Airway epithelial cell (primary cell): ENCODE measurements at places on chromosomes 12 and 14. TPM values are rescaled to one million over a fixed set of nuclear protein-coding genes. Genes with fewer than 3 reads are reported as not detected.

Gene SSTR1
- not detected in 2 replicates for total RNA-seq

Gene HNF1A
- not detected in 2 replicates for total RNA-seq

Gene P2RX7
- 0.05 and 0.56 TPM in 2 replicates for total RNA-seq

Gene MYL6B
- total RNA-seq, result 56.0 and 95.3 TPM in 2 replicates

Gene LRP1-AS
- not detected in 2 replicates for total RNA-seq

Gene ADGRD1
- not detected in 2 replicates for total RNA-seq

Gene LRP6
- total RNA-seq, result 6.2 and 16.4 TPM in 2 replicates

Gene HOXC10
- total RNA-seq, result not detected in 2 replicates

Gene HOXC6
- total RNA-seq, result not detected in 2 replicates

Gene DGLUCY
- 11.5 and 15.9 TPM in 2 replicates for total RNA-seq

Gene SERPINA1
- 1.3 and 3.1 TPM in 2 replicates for total RNA-seq

Gene CCDC175
- not detected in 2 replicates for total RNA-seq

Gene SERPINA9
- total RNA-seq, result not detected in 2 replicates

Gene MAP1LC3B2
- total RNA-seq, result 0.28 TPM in 1 of 2 replicates, not detected in the other

Gene HCAR2
- 3.9 and 5.1 TPM in 2 replicates for total RNA-seq

Gene GNB3
- total RNA-seq, result 0.28 and 0.92 TPM in 2 replicates

Gene PTGER2
- total RNA-seq, result 0.78 and 1.2 TPM in 2 replicates

Gene PTPN21
- 3.9 and 4.9 TPM in 2 replicates for total RNA-seq

Gene KITLG
- 9.0 and 11.8 TPM in 2 replicates for total RNA-seq

Gene PLA2G1B
- total RNA-seq, result not detected in 2 replicates

Gene PARP11
- 2.1 and 3.4 TPM in 2 replicates for total RNA-seq

Gene LPAR5
- total RNA-seq, result 16.6 TPM in 2 replicates

Gene TAS2R42
- not detected in 2 replicates for total RNA-seq

Gene KRT3
- not detected in 2 replicates for total RNA-seq

Gene CNTN1
- total RNA-seq, result 33.2 and 56.1 TPM in 2 replicates

Gene MYG1
- total RNA-seq, result 45.6 and 46.0 TPM in 2 replicates

Gene UNG
- total RNA-seq, result 51.4 and 96.9 TPM in 2 replicates

Gene KRT8
- 425 and 493 TPM in 2 replicates for total RNA-seq

Gene IGF1
- total RNA-seq, result not detected in 2 replicates

Gene SOX5
- 0.14 and 0.42 TPM in 2 replicates for total RNA-seq

Gene CKB
- total RNA-seq, result 220 and 267 TPM in 2 replicates

Gene DCAF4
- 9.9 and 13.5 TPM in 2 replicates for total RNA-seq

Gene RDH16
- 0.28 and 0.49 TPM in 2 replicates for total RNA-seq

Gene CPNE6
- total RNA-seq, result not detected in 2 replicates

Gene C14orf39
- 0.71 and 1.3 TPM in 2 replicates for total RNA-seq

Gene TAS2R30
- total RNA-seq, result 0.56 TPM in 1 of 2 replicates, not detected in the other

Gene RAD9B
- total RNA-seq, result 0.49 TPM in 1 of 2 replicates, not detected in the other

Gene FGF23
- total RNA-seq, result not detected in 2 replicates

Gene TCTN1
- 13.5 and 17.8 TPM in 2 replicates for total RNA-seq

Gene CLEC2A
- not detected in 2 replicates for total RNA-seq

Gene NKX2-1
- 9.1 and 10.6 TPM in 2 replicates for total RNA-seq

Gene SLC35E3
- total RNA-seq, result 1.8 and 5.0 TPM in 2 replicates

Gene TAS2R31
- total RNA-seq, result 0.99 TPM in 1 of 2 replicates, not detected in the other

Gene DDX54
- total RNA-seq, result 73.8 and 100 TPM in 2 replicates

Gene PCED1B
- total RNA-seq, result 1.5 and 5.9 TPM in 2 replicates

Gene CBLN3
- 0.56 and 1.1 TPM in 2 replicates for total RNA-seq

Gene RIMKLB
- 22.3 and 24.7 TPM in 2 replicates for total RNA-seq

Gene FSCB
- total RNA-seq, result not detected in 2 replicates

Gene GPR84
- total RNA-seq, result not detected in 2 replicates

Gene PTGDR
- not detected in 2 replicates for total RNA-seq

Gene LRTM2
- total RNA-seq, result not detected in 2 replicates

Gene PMCH
- total RNA-seq, result not detected in 2 replicates

Gene SERPINA12
- not detected in 2 replicates for total RNA-seq
